NCI-H460 (cell line): ENCODE measurements at places on chromosomes 1 and 21.

GRCh38 chr1:158998781-158999161 lies 10.9 kb upstream of the IFI16 start:
- peak; percentile 69 for DNase-seq

GRCh38 chr1:24304763-24305162 lies 14.4 kb upstream of the GRHL3 start:
- DNase-seq = no peak

- DNase-seq = no peak
Measured at GRCh38 chr1:227002531-227003049, 62.5 kb downstream of the COQ8A start.

GRCh38 chr1:204471687-204472086 lies 22.9 kb downstream of the PIK3C2B start:
- DNase-seq = no peak

- DNase-seq = no peak
Measured at GRCh38 chr1:162676750-162677149, 44.5 kb downstream of the DDR2 start.

DNA sequence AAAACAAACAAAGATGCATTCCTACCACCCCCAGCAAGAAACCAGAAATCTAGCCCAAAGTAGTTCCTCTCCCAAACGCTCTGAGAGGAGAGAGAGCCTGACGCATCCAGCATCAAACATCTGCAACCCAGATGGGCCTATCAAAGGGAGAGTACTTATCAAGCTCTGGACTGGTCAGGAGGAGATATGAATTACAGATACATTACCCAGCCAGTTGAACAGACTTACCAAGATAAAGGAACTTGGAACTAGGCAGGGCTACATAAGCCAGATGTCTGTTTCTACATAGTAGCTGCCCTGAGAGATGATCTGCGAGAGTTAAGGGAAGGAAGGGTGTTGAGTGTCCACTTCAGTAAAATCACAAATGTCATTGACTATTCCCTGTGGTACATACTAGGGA lies 138.4 kb downstream of the PAPPA2 start:
- no peak for DNase-seq

DNA sequence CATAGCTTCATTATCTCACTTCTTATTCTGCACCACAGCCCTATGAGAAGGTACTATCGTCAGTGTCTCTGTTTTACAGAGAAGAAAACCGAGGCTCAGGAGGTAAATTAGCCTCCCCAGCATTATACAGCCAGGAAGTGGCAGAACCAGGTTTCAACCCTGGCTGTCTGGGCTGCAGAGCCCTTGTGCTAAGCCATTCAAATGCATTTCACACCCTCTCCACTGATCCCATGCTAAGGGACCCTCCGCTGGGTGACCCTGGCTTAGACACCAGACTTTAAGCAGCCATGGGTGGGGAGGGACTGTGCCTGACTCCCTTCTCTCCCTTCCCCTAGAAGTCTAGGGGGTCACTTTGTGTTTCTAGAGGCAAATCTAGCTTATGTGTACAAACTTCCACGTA lies 87.5 kb downstream of the RRAGC start:
- no peak for DNase-seq

- no peak for DNase-seq
Measured at GRCh38 chr1:41368801-41369200, 7.6 kb downstream of the FOXO6 start.

DNA sequence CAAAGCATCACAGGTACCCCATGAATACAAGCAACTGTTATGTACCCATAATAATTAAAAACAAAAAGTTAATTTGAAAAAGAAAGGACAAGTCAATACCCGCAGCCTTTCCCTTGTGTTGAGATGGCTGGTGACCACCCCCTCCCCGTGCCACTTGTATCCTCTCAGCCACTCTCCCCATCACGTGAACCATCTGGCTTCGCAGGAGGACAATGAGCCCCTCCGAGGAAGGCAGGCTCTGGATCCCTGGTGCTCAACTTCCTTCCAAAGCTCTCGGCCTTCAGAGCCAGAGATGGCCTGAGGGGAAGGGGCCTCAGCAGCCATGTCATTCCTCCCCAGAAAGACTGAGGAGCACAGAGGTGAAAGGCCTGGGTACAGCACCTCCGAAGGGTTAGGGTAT lies 120.4 kb upstream of the RAB4A start:
- no peak for DNase-seq

DNA sequence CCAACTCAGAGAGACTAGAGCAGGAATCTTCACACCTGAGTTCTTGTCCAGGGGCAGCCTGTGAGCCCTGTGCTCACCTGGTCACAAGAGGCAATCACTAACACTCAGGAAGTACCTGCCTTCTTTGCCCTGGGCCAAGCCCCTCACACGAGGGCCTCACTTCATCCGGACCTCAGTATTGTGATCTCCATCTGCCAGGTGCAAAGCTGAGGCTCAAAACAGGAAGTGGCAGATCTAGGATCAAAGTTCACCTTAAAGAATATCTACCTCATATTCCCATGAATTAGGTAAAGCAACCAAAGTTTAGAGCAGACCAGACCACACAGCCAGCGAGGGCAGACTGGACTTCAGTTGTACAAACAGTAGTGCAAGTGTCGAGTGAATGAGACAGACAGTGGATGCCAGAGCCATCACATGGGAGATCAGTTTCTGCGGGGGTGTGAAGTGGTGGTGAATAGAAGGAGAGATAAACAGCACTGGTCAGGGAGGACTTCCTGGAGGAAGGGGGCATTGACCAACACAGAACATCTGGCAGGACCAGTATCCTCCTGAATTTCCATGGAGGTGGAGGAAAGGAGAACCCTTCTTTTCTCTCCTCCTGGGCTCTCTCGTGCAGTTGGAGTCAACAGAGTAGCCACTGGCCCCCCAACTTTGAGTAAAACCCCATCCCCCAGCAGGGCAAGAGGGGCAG lies 116.6 kb upstream of the ZBTB40 start:
- DNase-seq = no peak

DNA sequence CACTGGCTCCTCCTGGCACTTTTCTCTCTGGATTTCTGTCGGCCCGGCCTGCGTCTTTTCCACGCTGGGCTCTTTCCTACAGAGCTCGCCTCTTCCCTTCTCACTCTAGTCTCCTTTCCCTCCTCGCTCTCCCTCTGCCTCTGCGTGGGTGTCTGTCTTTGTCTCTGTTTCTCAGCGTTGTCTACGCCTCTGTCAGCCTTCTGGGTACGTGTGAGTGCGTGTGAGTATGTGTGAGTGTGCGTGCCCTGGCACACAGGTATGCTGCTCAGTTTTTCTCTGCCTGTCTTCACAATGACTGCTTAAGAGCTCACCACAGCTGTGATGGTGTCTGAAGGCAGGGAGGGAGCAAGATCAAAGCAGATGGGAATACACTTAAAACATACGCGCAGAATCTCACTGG lies 77.7 kb downstream of the KIRREL1 start:
- DNase-seq = no peak

DNA sequence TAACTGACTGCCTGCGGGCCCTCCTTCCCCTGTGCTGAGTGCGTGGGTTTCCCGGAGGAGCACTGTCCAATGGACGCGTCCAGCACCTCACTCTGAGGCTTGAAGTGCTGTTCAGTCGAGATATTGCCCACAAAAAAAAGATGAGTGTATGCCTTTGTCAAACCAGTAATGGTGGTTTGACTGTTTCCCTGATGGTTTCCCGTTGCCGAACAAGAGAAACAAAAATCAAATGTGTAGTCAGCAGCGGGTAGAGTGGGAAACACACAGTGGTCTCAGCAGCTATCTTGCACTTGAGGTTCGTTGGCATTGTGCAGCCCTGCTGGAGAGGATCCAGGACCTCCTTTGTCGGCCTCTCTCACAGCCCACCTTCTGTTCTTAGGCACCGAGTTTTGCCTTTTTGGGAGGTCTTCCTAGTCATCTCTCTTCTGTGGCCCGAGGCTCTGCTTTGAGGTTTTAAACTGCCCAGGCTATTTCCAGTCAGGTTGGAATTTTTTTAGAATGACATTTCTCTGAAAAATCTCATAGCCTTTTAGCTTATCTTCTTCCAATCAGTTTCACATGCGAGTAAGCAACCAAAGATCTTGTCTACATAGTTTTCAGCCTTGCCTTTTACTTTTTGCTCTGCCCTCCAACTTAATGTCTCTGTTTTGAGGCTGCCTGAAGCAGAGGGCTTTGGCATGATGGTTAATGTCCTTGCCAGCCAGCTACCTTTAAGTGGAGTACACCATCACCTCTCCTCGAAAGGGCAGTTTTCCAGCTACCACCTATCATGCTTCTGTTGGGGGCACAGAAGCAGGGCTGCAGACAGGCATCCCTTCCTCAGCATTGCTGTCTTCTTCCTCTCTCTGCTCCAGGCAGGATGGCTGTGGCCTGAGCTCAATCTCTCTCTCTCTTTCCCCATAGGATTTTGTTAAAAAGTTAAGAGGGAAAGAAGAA lies 132.3 kb downstream of the URB2 start:
- DNase-seq = no peak

DNA sequence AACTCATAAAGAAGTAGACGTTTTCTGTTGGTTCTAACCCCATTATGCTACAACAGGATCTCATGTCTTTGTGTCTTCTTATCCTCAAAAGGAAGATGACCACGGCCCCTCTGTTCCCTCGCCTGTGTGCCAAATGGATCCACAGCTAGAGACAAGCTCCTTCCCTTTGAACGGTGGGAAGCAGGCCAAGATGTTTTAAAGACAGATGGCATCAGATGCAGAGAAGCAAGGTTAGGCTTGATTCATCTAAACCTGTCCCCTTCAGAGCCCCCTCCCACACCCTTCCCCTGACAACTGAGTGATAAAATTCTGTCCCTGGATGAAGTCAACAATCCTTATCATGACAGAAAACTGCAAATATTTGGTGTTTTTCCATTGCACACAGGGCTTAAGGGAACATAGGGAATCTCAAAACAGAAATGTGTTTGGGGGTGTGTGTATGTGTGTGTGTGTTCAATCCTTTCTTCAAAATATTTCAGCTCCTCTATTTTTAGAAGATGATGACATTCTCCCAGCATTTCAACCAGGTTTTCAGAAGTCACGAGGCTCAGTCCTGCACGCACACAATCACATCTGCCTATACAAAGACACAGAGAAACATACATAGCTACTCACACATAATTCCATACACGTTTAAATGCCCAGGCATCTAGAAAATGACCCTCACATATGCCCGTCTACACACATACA lies 27.8 kb upstream of the FMOD start:
- DNase-seq = no peak

DNA sequence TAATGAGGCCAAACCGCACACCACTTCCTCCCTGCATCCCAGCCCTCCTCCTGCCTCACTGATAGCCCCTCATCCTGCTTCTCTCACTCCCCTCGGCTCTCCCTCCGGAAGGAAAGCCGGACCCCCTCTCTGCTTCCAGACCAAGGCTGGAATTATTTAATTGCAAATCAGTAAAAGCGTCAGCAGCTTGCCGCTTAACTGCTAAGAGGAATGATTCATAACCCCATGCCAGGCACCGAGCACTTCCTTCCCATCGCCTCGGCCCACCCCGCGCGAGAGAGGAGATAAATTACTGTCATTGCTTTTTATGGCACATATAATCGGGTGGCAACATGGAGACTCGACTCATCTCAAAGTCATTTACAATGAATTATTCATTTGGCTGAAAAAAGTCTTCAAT lies 77.3 kb downstream of the UBIAD1 start:
- DNase-seq = no peak

DNA sequence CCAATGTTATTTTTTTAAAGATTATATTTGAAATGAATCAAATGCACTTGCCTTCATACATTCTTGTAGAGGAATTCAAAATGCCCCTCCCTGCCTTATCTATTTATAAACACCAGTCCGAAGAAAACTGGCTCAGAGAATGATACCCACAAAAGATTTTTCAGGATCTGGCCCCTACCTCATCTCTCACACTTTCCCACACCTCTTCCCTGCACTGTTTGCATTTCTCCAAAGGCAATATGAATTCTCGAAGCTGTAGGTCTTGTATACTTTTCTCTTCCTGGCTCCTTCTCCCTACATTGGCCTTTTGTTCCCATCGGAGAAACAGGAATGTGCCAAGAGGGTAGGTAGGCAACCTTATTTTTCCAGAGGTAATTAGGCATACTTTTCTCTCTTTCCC lies 12.0 kb upstream of the CCDC190 start:
- DNase-seq = no peak

DNA sequence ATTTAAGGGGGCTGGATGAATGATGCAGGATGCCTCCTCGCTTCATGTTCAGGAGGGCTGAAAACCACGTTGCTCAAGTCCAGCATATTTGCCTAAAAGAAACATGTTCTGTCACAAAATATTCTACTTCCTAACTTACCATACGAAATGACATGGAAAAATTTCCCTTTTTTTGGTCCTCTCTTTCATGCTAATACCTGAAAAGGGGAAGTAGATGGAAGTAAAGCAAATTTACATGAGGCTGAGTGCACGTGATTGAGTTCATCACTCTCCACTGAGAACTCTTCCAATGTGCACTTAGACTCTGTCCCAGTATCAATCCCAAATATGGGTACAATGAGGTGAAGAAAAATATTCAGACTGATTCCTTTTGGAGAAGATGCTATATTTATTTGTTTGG lies 23.0 kb downstream of the XCL2 start:
- DNase-seq = no peak

DNA sequence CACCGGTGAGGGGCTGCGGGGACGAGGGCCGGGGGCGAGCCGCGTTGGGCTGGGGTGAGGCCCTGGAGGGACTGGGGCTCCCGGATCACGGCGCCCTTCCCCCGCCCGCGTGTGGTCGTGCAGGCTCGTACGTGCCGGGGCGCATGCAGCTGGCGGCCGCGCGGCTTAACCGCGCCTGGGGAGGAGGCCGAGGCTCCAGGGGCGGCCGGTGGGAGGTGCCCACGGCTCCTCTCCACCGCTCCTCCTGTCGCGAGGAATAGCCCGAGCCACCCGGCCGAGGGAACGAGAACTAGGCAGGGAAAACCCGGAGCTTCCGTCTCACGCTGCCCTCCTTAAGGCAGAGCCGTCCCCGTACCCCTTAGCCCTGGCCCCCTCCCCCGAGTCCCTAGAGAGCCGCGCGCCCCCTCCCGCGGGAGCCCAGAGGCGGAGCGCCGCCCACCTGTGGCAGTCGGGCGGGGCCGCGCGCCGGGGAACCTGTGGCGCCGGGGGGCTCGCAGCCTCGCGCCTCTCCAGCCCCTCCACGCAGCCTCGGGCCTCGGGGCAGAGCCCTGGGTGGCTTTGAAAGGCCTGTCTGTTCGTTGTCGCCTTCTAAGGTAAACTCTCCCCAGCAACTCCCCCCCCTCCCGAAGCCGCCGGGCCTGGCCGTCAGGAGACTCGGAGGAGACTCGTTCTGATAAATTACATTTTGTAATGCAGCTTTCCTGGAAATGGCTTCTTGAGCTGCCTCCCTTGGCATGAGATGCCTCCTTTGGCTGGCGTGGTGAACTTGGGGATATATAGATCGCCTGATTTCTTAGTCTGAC lies 746 bp downstream of the AK4 start:
- DNase-seq = no peak
